Fibroblast of skin of abdomen (primary cell): ENCODE measurements at places on chromosomes 4 and X.
A peak's percentile ranks its signal among the peaks of the same experiment; 100 is the strongest.

DNA sequence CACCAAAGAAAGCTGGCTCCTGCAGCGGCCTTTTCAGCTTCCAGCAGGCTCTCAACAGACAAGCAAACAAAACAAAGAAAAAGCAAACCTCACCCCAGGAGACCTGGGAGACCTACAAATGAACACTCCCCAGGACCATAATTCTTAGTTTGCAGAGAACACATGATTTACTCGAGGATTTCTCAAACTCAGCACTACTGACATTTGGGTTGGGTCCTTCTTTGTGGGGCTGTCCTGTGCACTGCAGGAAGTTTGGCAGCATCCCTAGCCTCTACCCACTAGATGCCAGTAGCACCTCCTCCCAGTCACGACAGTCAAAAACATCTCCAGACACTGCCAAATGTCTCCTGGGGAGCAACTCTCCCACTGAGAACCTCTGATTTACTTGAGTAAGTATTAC, 21.9 kb downstream of the APOO start:
- DNase-seq: no peak

DNA sequence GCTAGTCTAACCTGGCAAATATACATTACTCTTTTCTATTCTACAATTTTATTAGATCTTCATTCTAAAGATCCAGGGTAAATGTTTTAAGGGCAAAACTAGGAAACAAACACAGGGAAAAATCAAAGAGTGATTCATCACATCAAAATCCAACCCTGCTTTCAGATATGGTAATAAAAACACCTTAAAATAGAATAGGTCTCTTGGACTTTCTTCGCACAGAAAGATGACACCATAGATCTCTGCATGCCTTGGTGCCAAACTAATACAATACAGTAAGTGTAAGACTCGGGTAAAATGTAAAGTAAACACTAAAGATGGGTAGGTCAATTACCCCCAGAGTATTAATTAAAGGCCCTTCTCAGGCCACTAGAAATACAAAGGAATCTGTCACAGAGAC, 34.2 kb downstream of the LDB2 start:
- no peak for DNase-seq

DNA sequence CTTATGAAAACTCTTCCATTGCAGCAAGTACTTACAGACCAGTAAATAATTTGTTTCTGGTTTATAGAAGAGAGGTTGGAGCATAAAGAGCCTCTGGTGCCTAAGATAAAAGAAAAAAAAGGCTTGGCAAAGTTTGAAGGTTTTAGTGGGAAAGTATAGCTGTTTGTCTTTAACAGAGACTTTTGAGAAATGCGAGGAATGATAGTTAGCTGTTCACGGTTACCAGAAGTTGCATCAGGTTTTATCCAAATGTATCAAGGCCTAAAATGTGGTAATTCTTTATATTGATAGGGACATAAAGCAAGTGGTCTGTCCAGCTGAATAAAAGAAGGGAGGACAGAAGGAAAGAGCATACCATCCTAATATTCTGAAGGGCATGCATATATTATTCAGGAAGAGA, 29.3 kb downstream of the RAP1GDS1 start:
- DNase-seq: peak; percentile 94

DNA sequence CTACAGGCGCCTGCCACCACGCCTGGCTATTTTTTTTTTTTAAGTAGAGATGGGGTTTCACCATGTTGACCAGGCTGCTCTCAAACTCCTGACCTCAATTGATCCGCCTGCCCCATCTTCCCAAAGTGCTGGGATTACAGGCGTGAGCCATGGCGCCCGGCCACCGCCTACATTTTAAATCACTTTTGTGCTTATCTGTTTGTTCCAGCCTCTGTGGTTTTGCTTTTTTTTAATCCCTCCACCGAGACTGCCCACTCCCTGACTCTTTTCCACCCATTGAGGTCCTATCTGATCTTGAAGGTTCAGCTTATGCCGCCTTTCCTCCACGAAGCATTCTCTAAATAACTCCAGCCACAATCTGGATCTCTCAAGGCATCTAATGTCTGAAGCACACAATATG, 73.5 kb downstream of the CHRDL1 start:
- DNase-seq: no peak

DNA sequence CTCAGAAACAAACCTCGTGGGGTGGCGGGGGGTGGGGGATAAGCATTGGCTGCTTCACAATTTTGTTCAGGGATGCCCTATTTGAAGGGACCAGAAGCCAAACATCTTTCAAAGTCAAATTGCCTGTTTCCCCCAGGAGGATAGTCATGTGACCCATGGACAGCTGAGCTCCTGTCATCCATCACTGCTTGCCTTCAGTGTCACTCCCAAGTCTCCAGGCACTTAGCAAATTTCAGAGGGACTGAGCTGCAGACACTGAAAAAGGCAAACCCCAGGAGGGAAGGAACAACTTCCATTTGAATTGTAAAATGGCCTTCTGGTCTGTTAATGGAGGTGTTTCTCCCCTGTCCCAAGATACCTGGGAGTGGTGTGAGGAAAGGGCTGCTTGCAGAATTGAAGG, 73.4 kb downstream of the FRMPD3 start:
- no peak for DNase-seq
